HFF-Myc (cell line): ENCODE measurements at places on chromosomes 7 and 10.

GRCh38 chr10:96794836-96795733, 37.0 kb upstream of the LCOR start:
- no peak for DNase-seq

GRCh38 chr10:9709849-9710248, 1307.8 kb upstream of the CELF2 start:
- no peak for DNase-seq

- DNase-seq = no peak
Observed at GRCh38 chr10:74813381-74814259, 12.8 kb upstream of the KAT6B start.

DNA sequence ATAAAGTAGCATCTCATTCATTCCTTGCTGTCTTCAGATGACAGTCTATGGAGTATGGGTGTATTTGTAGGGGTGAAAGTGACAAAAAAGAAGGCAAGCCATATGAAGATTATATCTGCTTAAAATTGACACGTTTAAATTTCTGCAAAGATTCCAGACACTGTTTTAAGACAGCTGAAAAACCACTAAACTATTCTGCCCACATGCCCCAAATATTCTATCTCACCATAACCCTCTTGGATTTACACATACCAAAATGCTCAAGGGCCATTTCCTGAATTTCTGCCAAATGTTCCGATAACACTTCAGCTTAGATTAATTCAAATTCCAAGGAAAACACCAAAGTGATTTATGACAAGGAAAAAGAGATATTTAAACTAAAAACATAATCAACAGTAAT, 99.9 kb upstream of the IL6 start:
- DNase-seq = no peak

DNA sequence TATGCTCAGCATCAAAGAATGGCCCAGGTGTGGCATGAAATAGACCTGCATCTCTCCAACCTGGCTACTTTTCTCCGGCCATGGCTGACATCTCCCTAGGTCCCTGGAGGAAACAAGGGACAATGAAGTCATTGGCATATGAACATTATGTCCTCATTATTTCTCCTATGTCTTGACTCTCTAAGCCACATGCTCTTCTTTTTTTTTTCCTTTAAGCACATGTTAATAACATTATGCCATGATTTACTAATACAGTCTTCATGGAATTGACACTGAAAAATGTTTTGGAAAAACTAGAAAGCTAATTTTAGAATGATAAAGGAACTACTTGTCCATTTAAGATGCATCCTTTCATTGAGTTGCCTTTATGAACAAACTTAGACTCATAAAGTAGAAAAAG, 628.9 kb downstream of the TNS3 start:
- DNase-seq = no peak

GRCh38 chr10:59037018-59037389, 139.4 kb upstream of the PHYHIPL start:
- DNase-seq = no peak

DNA sequence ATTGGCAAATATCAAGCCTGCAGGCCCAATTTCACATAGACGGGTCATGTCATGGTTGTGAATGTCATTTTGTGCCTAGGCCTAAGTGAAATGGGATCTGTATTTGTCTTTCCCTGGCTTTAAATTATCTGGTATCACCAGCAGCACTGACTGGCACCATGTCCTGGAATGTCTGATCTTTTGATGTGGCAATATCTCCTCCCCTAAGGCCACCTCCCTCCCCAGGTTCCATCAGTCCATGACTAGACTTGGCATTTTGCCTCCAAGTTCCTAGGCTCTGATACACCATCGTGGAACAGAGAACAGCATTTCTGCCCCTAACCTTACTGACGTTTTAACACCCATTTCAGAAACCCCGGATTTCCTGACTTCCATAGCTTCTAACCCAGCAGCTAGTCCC, 513.9 kb downstream of the GALNT17 start:
- no peak for DNase-seq

GRCh38 chr10:80602881-80603280, 65.2 kb downstream of the SH2D4B start:
- DNase-seq = no peak

GRCh38 chr10:27950242-27950564, 48.7 kb downstream of the ODAD2 start:
- no peak for DNase-seq

DNA sequence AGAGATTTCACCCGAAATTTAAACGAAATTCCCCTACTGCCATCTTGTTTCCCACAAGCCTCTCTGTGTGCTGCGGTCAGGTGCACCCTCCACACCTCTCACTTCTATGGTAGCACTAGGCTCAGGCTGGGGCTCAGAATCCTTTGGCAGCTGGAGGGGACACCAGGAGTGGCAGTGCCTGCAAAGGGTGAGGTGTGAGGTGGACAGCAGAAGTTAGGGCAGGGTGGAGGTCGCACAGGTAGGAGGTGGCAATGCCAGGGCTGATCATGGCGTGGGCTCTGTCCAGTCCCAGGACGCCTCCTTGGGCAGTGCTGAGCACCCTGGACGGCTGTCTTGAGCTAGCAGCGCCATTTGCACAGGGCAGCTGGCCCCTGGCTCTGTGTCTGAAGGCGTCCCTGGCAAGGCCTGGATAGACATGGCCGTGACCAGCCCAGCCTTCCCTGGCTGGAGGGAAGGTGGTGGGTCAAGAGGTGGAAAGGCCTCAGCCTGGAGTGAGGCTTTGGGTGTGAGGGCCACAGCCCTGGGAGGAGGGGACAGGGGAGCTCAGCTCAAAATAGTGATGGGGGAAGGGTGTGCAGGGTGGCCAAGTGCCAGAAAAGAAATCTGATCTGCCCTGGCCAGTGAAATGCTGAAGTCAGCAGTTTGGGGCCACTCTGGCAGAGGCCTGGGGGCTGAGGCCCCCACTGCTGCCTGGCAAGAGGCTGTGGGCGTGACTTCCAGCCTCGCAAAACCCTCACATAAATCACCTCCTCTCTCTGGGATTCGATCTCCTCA, 40.0 kb downstream of the ZCCHC24 start:
- no peak for DNase-seq

GRCh38 chr10:62437696-62438095, 63.5 kb downstream of the ZNF365 start:
- DNase-seq = peak; percentile 58
